ENCODE measurements at places on chromosomes 11 and 22.

- no peak for DNase-seq
These were observed 25.1 kb upstream of the PLAAT3 start for GRCh38 chr11:63639199-63639832.

GRCh38 chr11:128462922-128463321 lies 124.4 kb downstream of the ETS1 start:
- DNase-seq: no peak

DNA sequence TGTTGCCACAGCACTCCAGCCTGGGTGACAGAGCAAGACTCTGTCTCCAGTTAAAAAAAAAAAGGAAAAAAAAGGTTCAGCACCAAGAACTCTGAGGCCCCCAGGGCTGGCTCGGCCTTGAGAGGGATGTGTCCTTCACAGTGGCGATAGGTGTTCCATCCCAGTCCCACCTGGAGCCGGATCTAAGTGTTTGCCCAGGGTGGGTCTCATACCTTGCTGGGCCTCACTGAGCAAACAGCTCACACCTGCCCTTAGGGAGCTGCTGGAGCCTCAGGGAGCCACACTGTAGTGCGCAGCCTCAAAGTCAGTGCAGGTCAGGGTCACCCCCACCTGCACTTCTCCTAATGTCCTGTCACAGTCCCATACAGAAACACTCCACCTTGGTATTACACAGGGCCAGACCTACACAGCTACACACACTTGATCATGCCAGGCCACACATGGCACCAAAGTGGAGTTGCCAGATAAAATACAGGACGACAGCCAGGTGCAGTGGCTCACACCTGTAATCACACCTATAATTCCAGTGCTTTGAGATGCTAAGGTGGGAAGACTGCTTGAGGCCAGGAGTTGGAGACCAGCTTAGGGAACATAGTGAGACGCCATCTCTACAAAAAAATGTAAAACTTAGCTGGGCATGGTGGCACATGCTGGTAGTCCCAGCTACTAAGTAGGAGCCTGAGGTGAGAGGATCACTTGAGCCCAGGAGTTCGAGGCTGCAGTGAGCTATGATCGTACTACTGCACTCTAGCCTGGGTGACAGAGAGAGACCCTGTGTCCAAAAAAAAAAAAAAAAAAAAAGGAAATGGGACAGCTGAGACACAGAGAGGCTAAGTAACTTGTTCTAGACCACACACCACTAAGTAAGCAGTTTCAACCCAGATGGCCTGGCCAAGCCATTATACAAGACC lies 7.3 kb downstream of the STARD10 start:
- peak; percentile 77 for DNase-seq

DNA sequence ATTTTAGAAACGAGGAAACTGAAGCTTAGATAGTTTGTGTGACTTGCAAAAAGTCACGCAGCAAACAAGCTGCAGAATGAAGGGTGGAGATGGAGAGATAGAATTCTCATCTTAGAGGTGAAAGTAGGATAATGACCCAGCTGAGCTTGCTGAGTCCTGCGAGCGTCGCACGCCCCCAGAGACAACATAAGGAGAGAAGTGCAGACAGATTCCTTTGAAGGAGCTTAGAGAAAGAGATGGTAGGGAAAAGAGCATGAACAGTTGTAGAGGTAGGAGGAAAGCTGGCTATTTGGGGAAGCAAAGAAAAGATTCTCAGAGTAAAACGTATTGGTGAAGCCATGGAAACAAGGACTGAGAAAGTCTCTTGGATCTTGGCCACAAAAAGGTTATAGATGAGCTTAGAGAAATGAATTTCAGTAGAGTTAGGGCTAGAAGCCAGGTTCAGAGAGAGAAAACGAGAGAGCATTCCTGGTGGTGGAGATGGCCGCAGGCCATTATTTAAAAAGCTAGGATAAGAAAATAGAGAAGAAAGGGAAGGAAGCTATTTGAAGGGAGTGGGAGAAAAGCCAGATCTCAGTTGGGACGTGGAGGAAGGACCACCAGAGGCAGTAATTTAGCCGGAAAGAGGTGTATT lies 44.8 kb downstream of the FAM83F start:
- no peak for DNase-seq

GRCh38 chr11:37451903-37452302 lies 853.9 kb upstream of the RAG2 start:
- DNase-seq: no peak

DNA sequence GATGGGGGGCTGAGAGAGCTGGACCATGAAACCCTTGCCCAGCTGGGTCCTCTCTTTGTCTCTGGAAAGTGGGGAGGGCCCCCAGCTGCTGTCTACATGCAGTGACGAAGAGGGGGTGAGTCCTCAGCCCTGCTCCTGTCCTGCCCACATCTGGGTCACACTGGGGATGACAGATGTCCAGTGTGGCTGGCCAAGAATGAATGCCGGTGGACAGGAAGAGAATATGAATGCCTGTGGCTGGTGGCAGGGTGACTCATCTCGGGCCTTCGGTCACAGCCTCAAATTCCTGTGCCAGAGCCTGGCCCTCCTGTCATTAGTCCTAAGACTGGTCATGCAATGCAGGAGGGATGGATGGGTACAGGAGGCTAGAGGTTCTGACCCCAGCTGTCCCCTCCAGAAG lies 2.2 kb upstream of the PNPLA3 start:
- DNase-seq: no peak

- no peak for DNase-seq
These were observed 27.0 kb upstream of the POU2AF1 start for GRCh38 chr11:111406091-111406490.

DNA sequence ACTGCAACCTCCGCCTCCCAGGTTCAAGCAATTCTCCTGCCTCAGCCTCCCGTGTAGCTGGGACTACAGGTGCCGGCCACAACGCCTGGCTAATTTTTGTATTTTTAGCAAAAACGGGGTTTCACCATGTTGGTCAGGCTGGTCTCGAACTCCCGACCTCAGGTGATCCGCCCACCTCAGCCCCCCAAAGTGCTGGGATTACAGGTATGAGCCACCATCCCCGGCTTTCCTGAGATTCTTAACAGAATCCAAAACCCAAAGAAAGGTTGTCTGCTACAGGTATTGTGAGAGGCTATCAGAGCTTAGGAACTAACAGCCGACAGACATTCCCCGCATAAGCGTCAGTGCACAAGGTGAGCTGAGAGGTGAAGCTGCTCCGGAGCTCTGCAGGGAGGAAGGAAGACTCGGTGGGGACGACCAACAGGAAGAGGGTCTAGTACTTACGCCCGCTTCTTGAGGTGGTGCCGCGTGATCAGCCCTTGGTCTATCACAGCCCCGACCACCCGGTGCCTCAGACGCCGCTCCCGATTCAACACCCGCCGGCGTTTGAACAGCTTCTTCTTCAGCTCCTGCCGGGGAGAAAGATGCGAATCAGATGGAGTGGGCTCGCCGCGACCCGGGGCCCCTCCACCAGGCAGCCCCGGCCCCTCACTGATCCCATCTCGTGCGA lies 470 bp downstream of the C11orf98 start:
- DNase-seq: peak; percentile 29

DNA sequence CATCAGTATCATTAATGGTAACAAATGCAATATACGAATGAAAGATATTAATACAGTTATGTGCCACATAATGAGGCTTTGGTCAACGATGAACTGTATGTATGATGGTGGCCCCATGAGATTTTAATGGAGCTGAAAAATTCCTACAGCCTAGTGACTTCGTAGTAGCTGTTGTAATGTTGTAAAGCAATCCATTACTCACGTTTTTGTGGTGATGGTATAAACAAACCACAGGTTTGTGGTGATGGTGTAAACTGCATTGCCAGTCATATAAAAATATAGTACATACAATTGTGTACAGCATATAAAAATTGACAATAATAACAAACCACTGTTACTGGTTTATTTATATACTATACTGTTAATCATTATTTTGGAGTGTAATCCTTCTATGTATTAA lies 27.4 kb upstream of the GRIA4 start:
- no peak for DNase-seq

- DNase-seq: no peak
These were observed 23.8 kb upstream of the C11orf96 start for GRCh38 chr11:43918662-43919061.

DNA sequence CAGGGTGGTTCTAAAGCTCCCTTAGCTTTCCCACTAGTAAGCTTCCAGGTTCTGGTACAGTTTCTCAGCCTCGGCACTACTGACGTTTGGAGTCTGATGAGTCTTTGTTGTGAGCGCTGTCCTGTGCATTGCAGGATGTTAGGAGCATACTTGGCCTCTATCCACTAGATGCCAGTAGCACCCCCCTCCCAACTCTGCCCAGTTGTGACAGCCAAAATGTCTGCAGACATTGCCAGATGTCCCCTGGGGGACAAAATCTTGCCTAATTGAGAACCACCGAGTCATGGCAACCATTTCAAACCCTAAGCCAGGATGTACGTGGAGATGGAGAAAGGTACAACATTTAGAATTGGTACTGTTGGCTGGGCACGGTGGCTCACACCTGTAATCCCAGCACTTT lies 68.7 kb downstream of the PTPRJ start:
- DNase-seq: no peak

DNA sequence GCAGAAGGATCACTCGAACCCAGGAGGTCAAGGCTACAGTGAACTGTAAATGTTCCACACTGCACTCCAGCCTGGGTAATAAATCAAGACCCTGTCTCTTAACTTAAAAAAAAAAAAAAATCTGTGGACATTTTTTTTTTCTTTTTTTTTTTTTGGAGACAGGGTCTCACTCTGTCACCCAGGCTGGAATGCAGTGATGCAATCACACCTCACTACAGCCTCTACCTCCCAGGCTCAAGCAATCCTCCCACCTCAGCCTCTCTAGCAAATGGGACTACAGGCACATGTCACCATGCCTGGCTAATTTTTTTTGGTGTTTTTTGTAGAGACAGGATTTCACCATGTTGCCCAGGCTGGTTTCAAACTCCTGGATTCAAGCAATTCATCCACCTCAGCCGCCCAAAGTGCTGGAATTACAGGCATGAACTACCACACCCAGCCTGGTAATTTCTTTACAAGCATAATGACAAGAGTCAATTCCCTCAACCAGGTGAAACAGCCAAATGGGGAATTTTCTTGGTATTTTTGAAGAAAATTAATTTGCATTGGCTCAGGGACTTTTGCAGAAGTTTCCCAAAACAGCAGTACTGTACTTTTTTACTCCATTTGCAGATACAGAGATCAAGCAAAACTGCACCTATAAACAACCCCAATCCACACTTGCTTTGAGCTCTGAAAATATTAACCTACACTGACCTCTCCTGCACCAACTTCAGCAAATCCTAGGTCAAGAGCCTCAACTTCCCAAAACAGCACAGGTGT lies 44.0 kb downstream of the MRTFA start:
- DNase-seq: no peak

- peak; percentile 9 for DNase-seq
These were observed 37.2 kb downstream of the MUC5B start for GRCh38 chr11:1260023-1260501.

DNA sequence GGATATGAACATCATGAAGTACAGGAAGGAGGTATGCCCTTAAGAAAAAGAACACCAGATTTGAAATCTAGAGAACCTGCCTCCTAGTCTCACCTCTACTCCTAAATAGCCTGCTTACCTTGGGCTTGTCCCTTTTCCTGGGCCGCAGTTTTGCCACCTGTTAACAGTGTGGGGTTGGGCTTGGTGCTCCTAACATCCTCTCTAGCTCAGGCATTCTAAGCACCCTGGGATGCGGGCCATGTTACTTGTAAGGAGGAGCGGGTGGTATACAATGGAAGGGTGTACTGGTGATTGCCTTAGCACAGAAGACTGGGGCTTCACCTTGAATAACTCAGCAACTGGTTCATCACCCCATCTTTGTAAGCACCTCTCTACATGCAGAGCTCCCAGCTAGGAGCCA lies 48.7 kb downstream of the TIMP3 start:
- DNase-seq: no peak

GRCh38 chr11:118170231-118170630 lies 6.2 kb downstream of the SCN2B start:
- no peak for DNase-seq

GRCh38 chr11:131802440-131803115 lies 432.2 kb downstream of the NTM start:
- DNase-seq: no peak

DNA sequence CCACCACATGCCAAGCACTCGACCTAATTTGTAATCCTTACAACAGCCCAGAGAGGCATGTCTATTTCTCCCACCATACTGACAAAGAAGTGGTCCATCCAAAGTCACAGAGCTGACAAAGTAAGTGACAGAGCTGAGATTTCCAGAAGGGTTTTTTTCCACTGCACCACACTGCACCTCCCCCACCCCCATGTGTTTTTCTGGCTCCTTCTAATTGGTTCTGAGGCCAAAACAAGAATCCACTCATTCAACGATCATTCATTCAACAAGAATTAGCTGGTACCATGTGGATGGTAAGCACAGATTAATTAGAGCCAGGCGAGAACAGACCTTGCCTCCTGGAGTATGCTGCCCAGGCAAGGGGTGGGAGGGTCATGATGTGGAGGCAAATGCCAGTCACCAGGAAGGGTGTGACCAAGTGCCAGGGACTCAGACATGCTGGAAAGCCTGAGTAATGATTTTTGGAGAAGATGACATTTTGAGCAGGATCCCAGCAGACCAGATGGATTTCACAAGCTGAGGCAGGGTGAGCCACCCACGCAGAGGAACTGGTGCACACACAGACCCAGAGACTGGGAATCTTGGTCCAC lies 14.9 kb upstream of the PRG2 start:
- no peak for DNase-seq

DNA sequence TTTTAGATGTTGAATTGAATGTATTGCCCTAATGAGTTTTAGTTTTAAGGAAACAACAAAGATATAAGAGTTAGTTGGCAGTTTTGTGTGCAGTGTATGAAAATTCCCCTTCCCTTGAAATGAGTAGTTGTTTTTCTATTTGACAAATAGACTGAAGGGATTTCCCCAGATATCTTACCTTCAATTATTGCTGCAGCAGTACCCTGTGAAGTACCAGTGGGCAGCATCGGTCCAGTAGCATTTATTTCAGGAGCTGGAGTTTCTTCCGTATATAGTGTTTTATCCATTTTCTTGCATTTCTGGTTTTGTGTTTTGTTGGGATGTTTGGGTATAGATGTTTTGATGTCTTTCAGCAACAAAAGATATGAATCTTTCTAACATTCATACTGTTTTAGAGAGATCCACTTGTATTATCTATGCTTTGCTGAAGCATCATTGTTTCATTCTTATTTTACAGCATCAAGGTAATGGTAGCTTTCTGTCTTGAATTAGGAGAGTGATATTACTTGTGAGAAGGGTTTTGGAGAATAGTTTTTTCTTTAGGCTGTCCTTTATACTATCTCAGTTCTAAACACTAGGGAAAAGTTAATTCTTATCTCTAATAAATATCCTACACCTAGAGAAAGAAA lies 7.4 kb downstream of the KMT2A start:
- DNase-seq: no peak

DNA sequence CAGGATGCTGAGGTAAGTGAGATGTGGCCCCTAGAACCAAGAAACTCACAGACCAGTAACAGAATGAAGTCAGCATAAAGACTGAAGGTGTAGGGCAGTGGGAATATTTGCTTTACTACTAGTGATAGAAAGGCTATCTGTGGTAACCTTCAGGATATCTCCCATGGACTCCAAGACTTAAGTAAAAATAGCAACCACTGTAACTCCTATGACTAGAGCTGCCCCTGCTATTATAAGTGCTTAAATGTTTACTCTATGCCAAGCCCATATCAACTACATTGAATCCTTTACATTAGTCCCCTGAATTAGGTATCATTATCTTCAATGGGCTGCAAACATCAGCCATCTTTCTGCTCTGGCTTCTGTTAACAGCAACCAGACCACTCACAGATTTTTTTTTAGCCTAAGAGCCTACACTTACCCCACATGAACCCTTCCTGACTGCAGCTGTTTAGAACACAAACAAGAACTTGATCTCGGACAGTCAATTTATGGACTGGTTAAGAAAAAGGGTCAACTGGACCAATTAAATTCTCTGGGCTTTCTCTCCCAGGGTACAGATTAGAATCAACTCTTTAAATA lies 335.1 kb upstream of the API5 start:
- peak; percentile 29 for DNase-seq

- DNase-seq: no peak
These were observed 9.3 kb downstream of the TENM4 start for GRCh38 chr11:79431535-79431934.

All from NCI-H187 (cell line).